Effector CD4-positive, alpha-beta T cell (primary cell): ENCODE measurements at places on chromosomes 3 and 15.

GRCh38 chr3:126925411-126926171, 57.3 kb upstream of the PLXNA1 start:
- DNase-seq, result no peak

- no peak for DNase-seq
Measured at GRCh38 chr3:53498806-53499641, 4.6 kb downstream of the CACNA1D start.

- no peak for DNase-seq
Measured at GRCh38 chr3:138257986-138258385, 70.9 kb downstream of the ARMC8 start.

DNA sequence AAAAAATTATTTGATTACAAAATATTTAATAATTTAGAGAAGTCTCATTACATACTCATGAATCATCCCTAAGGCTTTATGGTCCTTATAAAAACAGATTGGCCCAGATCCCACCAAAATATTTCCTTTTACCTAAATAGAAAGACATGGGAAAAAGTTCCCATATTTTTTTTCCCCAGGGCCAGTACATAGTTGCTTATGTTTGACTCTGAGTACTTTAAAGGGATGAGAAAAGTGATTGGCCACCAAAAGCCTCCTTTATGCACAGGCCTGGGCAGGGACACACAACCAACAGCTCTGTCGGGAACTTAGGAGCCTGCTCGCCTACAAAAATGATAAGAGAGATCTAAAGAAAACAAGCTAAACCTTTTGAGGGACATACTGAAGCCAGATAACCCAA, 22.3 kb downstream of the KCNAB1 start:
- DNase-seq, result no peak

- DNase-seq, result no peak
Measured at GRCh38 chr3:141124715-141125114, 73.6 kb downstream of the SPSB4 start.

- no peak for DNase-seq
Measured at GRCh38 chr15:34223904-34224596, 766 bp upstream of the EMC4 start.

DNA sequence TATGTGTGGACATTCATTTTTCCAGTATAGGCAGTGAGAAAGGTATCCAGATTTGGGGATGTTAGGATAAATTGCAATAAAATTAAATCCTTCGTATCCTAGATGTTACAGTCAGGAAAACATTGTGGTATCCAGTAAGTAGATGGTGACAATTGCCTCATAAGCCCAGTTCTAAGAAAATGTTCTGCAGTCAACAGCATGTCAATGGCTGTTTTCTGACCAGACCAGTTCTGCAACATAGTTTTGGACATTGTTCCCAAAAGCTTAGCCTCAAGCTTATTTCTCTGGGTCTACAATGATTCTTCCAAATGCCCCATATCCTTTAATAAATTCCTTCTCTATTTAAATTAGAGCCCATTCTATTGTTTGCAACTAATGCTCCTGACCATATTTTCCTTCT, 480.7 kb downstream of the FHIT start:
- no peak for DNase-seq

DNA sequence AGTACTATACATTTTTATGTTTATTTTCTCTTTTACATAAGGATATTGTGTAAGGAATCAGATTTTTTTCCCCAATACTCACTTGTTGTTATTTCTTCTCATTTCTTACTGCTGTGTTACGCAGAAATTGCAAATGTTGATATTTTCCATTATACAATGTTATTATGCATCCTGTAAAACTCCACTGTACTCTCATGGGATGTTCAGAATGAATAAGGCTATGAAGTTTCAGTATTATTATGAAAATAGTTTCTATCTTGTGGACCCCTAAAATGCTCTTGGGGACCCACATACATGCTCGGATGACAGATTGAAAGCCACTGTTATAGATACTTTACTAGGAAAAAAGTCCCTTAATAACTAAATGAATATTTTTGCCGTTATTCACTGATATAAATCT, 329.4 kb downstream of the EPHA3 start:
- no peak for DNase-seq
